Occipital lobe (tissue), 3 donors: ENCODE measurements at places on chromosomes 11 and 22.

DNA sequence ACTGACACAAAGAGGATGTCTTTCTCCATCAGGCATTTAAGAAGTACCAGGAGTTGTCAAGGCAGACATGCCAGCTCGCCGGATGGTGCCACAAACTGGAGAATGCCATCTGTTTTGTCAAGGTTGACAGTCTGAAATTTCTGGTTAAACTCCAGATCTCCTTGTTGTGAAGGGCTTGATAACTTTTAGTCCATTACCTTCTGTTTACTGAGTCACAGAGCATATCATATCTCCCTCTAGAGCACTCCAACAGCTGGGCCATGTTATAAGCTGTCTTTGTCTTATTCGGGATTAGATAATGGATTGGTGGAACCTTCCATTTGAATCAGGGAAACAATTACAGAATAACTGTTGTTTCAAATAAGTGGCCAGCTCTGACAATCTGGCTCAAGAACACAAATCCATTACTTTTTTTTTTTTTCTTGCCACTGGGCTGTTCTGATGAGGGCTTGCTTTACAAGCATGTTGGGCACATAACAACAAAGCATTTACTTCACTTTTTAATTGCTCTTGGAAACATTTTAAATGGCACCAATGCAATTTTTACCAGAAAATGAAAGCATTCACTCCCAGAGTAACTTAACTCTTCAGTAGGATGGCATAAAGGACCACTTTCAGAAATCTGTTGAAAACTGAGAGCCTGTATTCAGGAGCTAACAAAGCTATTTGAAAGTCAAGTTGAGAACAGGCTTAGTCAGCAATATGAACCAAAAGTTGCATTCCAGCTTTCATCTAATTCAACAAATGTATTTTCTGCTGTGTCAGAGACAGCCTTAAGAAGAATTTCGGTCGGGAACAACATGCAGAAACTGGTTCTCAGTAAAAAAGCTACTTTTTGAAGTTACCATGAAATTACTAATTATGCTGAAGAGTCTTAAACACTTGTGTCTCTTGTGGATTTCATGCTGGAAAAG, 227.6 kb upstream of the PITPNB start:
- no peak for DNase-seq

GRCh38 chr11:110463153-110463552, 33.4 kb downstream of the FDX1 start:
- no peak for DNase-seq

DNA sequence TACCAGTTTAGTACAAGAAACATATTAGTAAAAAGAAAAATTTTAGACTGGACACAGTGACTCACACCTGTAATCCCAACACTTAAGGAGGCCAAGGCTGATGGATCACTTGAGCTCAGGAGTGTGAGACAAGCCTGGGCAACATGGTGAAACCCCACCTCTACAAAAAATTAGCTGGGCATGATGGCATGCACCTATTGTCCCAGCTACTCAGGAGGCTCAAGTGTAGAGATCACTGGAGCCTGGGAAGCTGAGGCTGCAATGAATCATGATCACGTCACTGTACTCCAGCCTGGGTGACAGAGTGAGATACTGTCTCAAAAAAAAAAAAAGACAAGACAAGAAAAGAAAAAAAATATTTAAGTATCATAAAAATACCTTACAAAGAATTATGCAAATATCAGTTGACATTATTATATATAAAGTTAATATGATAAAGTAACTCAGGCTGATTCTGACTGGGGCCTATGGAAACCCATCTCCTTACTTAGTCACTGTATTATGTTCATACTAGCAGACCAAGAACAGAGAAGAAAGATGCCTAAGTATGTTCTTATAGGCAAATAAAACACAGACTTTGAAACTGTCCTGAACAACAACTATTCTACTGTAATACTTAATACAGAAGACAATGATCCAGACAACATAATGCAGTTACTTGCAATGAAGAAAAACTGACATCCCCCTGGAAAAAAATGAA, 27.3 kb downstream of the FAM168A start:
- DNase-seq, result no peak

DNA sequence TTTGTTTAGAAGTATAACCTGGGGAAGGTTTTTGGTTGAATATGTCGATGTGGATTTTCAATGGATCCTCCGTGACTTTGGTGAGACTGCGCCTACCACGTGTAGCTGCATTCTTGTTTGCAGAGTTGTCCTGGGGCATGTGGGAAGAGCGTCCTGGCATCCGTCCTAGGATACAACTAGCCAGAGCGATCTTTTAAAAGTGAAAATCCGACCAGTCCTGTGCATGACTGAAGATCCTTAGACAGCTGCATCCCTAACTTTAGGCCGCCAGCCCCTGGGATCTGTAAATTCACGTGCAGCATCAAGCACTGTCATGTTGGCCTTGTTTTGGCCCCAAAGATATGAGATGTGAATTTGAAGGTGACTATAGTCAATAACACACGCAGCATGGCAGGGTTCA, 22.4 kb upstream of the THY1 start:
- DNase-seq, result no peak

- no peak for DNase-seq
These were observed 92.9 kb downstream of the DYNC2H1 start for GRCh38 chr11:103202048-103202651.

- DNase-seq, result no peak
These were observed 3.1 kb upstream of the LGALS1 start for GRCh38 chr22:37672206-37672919.

- DNase-seq, result no peak
These were observed 597.2 kb downstream of the DLG2 start for GRCh38 chr11:85029964-85030363.

DNA sequence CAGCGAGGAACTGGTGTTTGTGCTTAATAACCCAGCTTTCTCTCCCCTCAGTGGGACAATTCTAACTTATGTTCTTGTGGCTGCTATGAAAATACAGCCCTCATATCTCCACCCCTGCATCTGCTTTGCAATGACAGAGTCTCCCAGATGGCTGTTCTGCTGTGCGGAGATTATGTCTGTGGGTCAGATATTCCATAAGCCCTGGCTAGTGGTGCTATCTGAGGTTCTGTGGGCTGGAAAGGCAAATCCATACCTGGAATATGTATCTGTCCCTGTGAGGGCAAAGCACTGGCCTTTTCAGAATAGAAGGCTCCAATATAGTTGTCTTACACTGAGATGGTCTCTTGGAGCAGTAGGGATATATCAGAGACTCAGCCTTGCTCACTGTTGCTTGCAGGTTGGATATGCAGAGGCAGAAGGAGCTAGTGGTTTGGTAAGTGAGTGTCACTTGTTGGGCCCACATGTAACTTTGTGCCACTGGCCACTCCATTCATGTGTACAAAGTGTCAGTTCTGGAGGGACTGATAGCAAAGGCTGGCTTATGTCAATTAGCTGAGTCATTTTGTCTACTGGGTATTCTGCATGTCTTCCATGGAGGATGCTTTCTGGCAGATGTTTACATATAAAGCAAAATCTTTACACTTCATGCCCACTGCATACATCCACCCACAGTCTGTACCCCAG, 246.6 kb downstream of the FAM76B start:
- DNase-seq, result no peak

GRCh38 chr22:23243006-23243573, 62.8 kb downstream of the BCR start:
- no peak for DNase-seq

GRCh38 chr11:84061726-84062125, 775.6 kb upstream of the CCDC90B start:
- DNase-seq, result no peak

- no peak for DNase-seq
These were observed 252.0 kb downstream of the CTTN start for GRCh38 chr11:70650075-70650909.

GRCh38 chr11:45180848-45181192, 34.4 kb downstream of the PRDM11 start:
- DNase-seq, result no peak
